Activated T-cell treated with anti-CD3 and anti-CD28 coated beads, Interleukin-2, amount 50 U/mL, for 48 hours (primary cell): ENCODE measurements at places on chromosomes 16 and 17.

DNA sequence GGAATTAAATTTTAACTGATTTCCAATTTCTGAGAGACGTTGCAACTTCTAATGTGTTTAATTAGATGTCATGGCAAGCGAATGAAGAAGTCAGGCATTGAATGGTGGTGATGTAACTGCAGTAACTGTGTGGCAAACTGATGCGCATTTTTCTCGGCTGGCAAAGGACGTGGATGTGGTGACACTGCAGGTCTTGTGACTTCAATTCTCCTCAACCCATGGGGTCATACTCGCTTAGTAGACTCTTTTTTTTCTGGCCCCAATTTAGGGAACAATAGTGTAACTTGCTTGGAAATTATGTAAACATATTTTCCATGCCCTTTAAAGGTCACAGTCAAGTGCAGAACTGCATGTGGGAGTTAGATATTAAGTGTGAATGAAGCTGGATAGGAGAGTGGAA, 1.9 kb upstream of the FAM20A start:
- DNase-seq: no peak

- peak; percentile 75 for DNase-seq
Measured at GRCh38 chr17:42287305-42287976, 857 bp upstream of the STAT5A start.

- peak; percentile 59 for DNase-seq
Measured at GRCh38 chr17:27469256-27469655, 13.0 kb downstream of the KSR1 start.

DNA sequence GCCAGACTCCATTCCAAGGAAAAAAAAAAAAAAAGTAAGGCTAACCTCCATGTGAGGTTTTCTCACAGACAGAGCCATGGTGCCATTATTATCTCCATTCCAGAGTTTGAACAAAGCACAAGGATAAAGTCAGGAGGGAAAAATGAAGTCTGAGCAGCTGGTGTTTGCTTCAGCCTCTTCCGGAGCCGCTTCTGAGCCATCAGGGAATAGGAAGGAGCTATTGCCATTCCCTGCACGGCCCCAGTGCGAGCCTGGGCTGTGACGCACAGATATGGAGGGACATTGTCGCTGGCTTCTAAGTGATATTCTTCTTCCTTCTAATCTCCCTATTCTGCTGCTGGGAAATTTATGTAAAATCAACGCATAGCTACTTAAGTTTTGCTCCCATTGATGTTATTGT, 69.5 kb upstream of the PIRT start:
- no peak for DNase-seq

DNA sequence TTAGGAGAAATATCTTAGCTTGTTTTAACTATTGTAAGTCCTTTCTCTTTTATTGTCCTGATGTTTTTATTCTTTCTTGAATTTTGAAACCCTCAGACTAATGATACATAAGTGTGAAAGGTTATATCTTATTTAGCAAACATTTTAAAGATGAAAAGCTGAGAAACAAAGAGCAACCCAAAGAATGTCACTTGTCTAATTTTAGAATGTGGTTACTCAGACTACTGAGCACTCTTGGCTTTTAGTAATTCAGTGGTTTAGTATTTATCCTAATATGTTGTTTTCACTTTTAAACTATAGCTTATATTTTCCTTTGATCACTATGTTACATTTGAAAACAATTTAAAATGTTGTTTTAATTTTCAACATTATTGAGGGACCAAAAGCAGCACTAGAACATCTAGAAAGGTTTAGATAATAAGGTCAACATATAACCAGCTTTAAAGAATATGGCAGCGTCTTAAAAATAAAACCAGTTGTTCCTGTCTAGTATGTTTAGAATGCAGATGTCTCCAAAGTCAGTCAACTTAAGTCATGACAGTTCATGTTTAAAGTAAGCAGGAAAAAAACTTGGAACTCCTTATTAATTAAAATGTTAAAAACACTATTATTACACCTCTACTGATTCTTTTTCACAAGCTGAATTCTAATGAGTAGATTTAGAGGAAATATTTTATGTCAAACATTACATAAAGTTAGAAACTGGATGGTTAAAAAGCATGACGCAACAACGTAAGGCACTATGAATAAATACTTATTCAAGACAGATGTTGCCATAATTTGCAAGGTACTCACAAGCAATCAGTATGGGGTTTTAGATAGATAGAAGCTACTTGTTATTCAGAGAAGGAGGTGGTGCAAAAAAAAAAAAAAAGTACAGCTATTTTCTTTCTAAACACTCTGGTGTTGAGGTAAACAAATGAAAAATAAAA, 2.4 kb downstream of the MBTD1 start:
- no peak for DNase-seq

DNA sequence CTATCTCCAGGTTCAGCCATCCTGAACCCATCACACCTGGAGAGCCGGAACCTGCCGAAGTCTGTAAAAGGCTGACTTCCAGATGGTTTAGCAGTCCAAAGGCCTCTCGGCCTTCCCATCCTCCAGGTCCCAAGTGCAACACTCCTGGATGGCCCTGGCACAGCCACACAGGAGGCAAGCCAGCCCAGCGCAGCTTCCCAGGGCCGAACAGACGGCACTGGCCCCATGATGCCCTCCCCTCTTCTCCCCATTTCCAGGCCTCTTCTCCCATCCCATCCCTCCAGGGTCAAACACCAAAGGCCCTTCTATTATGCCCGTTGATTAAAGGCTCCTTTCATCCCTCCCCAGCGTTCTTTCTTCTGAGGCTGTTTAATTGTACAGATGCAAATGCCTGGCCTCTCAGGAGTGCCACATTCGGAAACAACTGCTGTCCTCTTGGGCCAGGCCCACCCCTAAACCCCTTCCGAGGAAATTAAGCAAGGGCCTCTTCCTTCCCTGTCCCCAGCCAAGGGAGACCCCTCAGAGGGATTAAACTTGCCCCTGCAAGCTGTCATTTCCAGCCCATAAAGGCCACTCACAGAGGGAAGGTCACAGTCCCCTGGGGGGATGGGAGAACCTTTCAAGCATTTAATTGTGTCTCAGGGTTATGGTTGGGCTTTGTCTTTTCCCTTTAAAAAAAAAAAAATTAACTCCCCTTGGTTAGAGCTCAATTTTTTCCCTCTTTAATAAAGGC, 30.8 kb downstream of the AXIN2 start:
- DNase-seq: no peak

DNA sequence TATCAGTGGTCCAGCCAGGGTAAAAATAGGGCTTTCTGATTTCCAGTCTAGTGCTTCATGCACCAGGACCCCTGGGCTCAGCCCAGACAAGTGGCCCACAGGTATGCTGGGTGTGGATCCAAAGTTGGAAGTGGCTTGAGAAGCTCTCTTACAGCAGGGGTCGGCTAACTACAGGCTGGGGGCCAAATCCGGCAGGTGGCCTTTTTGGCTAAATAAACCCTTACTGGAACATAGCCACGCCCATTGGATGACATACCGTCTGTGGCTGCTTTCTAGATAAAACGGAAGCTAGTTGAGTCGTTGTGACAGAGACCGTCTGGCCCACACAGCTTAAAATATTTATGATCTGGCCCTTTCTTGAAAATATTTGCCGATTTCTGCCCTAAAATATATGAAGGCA, 119.0 kb upstream of the CDC42EP4 start:
- peak; percentile 26 for DNase-seq

DNA sequence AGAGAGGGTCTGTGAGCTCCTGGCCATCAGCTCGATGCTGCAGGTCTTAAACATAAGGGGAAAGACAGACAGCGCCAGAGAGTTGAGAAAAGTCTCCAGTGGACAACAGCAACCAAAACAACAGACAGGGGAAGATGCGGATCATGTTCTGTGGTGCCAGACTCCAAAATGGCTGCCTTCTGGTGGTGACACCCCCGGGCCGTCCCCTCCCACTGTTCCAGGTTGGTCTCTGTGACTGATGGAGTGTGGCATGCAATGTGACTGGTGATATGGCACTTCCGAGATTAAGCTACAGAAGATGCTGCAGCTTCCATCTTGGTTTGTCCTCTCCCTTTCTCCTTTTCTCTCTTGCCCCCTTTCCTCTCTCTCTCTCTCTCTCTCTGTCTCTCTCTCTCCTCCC, 40.4 kb upstream of the RBFOX3 start:
- DNase-seq: no peak

GRCh38 chr17:78645421-78646295, 68.5 kb upstream of the DNAH17 start:
- peak; percentile 63 for DNase-seq

- no peak for DNase-seq
Measured at GRCh38 chr16:73032541-73033270, 15.2 kb downstream of the ZFHX3 start.

- no peak for DNase-seq
Measured at GRCh38 chr16:30585022-30585399, 486 bp downstream of the ZNF785 start.

DNA sequence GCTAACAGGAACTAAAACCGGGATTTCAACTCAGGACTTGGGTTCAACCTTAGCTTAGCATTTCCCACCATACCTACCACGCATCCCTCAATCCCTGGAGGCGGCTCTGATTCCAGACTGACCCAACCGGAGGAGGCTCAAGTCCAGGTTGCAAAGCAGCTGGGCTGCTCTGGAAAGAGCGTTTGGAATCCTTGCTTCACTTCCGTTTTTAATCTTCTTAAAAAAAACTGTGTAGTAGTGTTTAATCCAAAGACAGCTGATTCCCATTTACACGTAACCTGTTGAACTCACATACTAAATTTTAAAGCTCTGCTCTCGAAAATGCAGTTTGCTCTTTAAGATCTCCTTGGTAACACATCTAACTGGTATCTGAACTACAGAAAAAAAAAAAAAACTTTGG, 50.0 kb downstream of the NXN start:
- no peak for DNase-seq

DNA sequence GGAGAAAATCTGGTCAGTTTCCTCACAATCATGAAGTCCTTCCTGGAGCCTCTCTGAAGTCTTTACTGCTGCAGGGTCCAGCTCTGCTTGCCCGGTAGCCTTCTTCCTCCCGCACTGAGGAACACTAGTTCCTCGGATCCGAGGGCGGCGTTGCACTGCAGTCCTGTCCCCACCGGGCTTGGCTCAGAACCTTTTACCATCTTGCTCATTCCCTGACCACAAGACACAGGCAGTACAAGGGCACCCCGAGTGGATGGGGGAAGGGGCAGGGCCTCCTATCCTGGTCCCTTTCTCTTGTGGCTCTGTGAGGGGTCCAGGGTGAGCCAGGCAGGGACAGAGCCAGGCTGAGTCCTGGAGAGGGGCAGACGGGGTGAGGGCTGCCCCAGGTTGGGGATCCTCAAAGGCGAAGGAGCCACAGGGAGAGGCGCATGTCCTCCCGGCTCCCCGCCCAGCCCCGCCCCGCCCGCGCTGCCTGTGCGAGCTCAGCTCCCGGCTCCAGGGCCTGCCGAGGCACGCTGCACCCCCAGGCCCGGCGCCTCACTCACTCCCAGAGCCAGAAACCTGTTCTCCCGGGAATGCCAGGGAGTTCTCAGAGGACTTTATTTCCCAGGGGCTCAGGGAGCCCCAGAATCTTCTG, 1.5 kb downstream of the FOXN1 start:
- no peak for DNase-seq

- DNase-seq: no peak
Measured at GRCh38 chr16:50505714-50506542, 42.3 kb upstream of the NKD1 start.

DNA sequence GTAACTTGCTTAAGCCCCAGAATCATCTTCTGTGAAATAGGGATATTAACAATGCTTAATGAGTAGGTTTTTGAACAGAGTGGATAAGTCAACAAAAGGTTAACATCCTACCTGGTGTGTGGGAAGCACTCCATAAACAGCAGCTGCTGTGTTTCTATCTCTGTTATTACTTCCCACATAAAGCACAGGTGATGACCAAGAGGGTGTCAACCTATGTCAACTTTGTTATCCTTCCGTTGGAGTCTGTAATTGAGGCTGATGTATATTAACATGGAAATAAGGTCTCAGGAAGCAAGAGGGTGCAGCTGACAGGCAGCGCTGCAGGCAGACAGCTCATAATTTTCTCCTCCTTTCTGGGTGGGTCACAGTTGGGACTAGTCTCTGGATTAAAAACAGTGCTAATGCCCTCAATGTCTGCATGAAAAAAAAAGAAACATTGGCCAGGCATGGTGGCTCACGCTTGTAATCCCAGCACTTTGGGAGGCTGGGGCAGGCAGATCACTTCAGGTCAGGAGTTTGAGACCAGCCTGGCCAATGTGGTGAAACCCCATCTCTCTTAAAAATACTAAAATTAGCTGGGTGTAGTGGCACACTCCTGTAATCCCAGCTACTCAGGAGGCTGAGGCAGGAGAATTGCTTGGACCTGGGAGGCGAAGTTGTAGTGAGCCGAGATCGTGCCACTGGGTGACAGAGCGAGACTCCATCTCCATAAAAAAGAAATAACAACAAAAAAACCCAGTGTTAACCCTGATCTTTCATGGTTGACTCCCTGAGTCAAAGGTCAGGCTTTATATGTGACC, 269.6 kb downstream of the SNX29 start:
- DNase-seq: no peak

DNA sequence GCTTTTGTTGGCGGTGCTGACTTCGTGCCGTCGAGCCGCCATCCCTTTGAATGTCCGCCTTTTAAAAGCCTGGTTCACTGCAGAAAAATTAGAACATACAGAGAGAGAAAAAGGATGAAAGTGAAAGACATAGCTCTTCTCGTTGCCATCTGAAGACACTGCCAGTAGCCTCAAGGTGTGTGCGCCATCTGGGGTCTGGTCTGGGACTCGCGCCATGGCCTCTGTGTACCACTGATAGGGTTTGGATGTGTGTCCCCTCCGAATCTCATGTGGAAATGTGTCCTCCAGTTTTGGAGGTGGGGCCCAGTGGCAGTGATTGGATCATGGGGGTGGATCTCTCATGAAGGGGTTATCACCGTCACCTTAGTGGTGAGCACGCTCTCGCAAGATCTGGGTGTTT, 15.5 kb downstream of the GSE1 start:
- DNase-seq: no peak

DNA sequence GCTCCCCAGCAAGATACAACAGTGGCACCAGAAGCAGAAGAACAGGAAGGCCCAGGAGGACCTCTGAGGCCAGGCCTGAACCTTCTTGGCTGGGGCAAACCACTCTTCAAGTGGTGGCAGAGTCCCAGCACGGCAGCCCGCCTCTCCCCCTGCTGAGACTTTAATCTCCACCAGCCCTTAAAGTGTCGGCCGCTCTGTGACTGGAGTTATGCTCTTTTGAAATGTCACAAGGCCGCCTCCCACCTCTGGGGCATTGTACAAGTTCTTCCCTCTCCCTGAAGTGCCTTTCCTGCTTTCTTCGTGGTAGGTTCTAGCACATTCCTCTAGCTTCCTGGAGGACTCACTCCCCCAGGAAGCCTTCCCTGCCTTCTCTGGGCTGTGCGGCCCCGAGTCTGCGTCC, 11.9 kb downstream of the CES3 start:
- no peak for DNase-seq

GRCh38 chr16:30562021-30562420, 3.8 kb upstream of the ZNF764 start:
- no peak for DNase-seq

DNA sequence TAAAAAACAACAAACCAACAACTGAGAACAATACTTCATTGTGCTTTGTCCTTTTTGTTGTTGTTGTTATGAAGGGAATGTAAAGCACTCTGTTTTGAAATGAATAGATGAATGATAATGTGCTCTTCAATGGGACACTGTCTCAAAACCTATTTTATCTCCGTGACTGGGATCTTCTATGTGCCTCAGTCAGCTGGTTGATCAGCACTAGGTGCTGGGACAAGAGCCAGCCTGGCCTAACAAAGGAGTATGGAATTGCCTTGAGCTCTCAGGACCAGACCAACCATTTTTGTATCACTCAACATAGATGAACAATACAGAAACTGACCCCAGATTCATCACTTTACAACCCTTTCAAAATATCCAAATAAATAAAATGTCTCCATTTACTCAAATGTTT, 440.2 kb downstream of the KCNJ2 start:
- no peak for DNase-seq

GRCh38 chr17:14296166-14296910, 4.5 kb upstream of the HS3ST3B1 start:
- no peak for DNase-seq
